ENCODE measurements at places on chromosomes 3 and 15.

DNA sequence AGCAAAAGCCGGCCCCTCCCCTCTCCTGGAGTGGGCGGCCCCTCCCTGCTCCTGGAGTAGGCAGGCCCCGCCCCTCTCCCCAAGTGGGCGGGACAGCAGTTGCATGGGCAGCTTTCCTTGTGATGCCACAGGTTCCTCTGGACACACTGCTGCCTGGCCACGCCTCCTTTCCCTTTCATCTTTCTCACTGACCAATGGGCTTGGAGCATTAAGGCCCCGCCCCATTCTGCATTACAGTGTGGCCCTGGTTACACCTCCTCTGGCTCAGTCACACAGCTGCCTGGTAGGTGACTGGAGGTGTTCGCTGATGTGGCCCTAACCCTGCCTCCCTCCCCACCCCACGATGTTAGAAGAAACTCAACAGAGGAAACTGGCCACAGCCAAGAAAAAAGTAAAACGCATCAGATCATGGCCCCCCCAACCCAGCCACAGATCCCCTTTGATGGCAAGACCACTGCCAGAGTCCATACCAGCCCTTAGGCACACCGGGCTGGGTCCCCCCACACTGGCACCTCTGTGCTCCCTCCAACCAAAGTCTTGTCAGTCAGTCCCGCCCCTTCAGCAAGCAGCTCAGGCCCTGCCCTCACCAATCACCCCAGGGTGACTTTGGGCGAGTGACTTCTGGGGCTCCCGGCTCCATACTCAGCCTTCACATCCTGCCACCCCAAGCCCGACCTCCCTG is 84.3 kb downstream of the ADAMTS7 start:
- DNase-seq, result no peak

DNA sequence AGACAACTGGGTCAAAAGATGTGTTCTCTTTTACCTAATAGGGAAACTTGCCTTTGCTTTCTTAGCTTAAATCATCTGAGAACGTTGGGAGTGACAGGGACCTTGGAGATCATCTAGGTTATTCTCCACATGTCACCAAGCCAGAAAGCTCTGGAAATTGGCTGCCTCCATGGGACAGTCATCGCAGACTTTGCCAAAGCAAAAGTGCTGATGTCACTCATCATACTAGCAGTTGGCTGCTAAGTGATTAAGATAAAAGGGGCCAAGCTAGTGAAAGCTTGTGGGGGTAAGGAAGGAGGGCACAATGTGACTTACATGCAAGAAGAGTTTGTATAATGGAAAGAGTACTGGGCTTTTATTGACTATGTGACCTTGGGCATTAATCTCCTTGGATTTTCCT is 198.0 kb upstream of the PFN2 start:
- no peak for DNase-seq

- no peak for DNase-seq
Observed at GRCh38 chr3:151268267-151269235, 9.8 kb downstream of the P2RY14 start.

GRCh38 chr15:80563372-80563997 is 131.6 kb upstream of the ABHD17C start:
- no peak for DNase-seq

DNA sequence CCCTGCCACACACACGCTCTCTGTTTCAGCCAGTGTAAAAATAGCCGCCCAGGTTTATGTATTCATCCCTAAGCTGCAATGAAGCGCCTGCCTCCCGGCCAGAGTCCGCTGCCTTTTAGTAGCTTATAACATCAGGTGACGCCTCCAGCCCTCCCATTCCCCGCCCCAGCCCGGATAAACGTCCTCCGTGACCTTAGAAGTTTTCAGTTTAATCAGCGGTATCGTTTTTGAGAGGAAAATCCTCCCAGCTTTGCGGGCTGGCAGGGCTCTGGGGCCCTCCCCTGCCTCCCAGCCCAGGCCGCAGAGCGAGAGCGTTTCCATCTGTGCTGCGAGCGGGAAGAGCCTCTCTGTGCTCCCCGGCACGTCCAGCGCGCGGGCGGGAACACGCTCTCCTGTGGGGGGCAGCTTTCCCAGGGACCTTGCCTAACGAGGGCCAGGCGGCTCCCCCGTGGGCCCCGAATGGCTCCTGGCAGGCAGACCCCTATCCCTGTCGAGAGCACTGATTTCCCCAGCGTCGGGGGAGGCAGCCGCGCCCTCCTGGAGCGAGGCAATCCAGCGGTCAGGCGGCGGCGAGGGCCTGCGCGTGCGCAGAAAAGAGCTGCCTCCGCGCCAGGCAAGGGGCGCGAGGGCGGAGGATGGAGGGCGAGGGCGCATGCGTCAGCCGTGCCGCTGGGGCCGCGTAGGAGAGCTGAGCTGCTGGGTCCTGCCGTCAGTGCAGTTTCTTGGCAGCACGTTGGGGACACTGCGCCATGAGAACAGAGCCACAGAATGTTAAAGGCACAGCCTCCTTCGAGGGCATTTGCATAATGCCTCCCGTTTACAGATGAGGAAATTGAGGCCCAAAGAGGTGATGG is 71.1 kb downstream of the CCNL1 start:
- peak; percentile 99 for DNase-seq

GRCh38 chr15:23497710-23498111 is 50.7 kb upstream of the GOLGA6L2 start:
- DNase-seq, result no peak

GRCh38 chr3:197784019-197784585 is 7.0 kb upstream of the LRCH3 start:
- DNase-seq, result no peak

- DNase-seq, result no peak
Observed at GRCh38 chr3:49842843-49843517, 13.4 kb downstream of the TRAIP start.

- no peak for DNase-seq
Observed at GRCh38 chr15:66084704-66085103, 168.8 kb downstream of the MEGF11 start.

DNA sequence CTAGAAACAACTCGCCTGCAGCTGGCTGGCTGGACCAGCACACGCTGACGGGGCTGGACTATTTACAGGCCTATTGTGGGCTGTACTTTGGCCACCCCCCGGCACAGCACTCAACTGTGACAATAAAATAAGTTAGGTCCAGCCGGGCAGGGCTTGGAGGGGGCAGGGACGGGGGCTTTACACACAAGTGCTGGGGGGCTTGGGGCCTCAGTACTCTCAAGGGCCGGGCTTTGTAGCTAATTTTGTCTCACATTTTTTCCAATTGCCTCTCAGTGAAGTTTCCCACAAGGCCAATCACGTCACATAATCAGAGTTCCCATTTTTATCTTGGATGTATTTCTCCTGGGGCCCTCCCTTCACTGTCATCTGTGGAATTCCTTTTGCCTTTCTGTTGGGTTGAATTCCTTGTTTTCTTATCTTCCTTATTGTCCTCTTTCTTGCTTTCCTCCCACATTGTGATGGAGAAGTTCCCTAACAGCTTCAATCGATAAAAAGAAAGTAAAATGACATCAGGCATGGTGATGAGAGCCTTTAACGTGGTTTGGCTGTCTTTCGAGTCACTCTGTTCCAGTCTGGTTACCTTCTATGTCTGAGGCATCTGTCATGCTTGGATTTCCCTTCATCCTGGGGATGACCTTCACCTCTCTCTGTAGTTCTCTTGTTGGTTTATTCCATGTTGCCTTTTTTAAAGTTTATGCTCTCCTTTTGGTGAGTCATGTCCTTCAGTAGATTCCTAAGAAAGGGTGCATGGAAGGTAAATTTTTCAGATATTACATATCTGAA is 44.1 kb upstream of the CMTM7 start:
- no peak for DNase-seq

GRCh38 chr3:128215290-128215689 is 62.0 kb downstream of the EEFSEC start:
- no peak for DNase-seq

DNA sequence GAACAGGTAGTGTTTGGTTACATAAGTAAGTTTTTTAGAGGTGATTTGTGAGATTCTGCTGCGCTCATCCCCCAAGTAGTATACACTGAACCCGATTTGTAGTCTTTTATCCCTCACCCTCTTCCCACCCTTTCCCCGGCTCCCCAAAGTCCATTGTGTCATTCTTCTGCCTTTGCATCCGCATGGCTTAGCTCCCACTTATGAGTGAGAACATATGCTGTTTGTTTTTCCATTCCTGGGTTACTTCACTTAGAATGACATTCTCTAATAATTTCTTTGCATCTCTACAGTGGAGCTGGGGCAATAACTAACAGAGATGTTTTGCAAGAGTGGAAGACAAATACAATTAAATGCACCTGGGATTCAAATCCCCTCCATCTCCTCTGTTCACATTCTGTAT is 93.2 kb downstream of the TP63 start:
- DNase-seq, result no peak

DNA sequence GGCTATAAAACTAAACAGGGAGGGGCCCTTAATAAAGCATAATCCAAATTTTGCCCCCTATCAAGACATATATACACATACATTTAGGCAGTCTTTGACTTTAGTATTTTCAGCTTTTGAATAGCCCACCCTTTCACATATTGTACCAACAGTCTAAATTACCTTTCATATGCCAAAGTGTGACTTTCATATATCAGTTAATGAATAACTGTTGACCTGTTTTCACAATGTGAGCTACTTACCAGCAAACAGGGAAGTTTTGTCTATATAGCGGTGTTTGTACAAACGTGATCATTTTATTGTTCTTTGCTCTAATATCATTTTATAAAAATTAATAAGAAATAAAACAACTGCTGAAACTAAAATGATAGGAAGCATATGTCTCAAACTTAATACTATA is 28.0 kb downstream of the CEP152 start:
- DNase-seq, result no peak

GRCh38 chr3:10553591-10554235 is 48.3 kb upstream of the ATP2B2 start:
- DNase-seq, result no peak

- peak; percentile 71 for DNase-seq
Observed at GRCh38 chr15:100334456-100334855, 7.3 kb downstream of the ADAMTS17 start.

- no peak for DNase-seq
Observed at GRCh38 chr3:109806929-109807328, 469.6 kb upstream of the DPPA4 start.

Measured in vagina (tissue), 2 donors.